ENCODE measurements at places on chromosomes 2 and 18. TPM values are rescaled to one million over a fixed set of nuclear protein-coding genes. Genes with fewer than 3 reads are reported as not detected.

GRCh38 chr18:28594034-28594433 lies 417.1 kb upstream of the CDH2 start:
- no peak for DNase-seq
- H3K4me3 ChIP-seq: no peak overlapping the region
- H3K27me3 ChIP-seq: no peaks in the 10 kb centered on the region
- no peaks in the 10 kb centered on the region for H3K4me1 ChIP-seq

DNA sequence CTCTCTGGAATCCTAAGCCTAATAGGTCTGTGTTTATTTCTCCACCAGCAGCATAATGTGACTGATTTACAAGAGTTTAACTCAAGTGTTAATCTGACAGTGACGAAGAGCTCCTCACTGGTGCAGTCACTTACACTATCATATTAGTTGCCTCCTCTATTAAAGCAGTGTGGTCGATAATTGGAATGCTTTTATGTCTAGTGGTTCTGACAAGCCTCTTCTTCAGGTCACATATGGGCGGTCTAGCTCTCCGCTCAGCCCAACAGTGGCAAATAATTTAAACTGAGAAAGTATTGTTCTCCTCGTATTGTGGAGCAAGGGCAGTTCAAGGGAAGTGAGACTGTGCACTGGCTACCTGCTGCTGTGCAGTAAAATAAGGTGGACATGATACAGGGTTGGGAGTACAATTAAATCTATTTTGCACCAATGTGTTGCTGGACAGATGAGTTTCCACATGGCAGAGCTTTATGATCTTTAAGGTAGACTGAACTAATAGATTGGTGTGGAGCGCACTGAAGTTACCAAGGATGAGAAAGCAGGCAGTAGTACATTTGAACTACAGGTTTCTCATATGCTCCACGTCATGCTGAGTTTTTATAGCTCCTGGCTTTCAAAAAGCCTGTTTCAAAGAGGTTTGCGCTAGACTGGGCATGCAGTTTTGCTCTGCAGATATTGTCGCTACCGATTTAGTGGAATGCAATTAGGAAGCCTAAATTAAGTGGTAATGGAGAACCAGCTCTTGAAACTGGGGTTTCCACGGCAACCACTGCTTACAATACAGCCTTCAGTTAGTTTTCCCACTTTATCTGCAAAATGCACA lies 151.7 kb upstream of the POU3F3 start:
- peaks cover 19% of the 10 kb centered on the region for H3K4me1 ChIP-seq
- DNase-seq: peak; percentile 63
- H3K4me3 ChIP-seq: peak overlapping the region; percentile 10
- H3K27me3 ChIP-seq: no peaks in the 10 kb centered on the region

STARD7 gene
- total RNA-seq: 162 TPM

NPAS2 gene
- total RNA-seq: 7.3 TPM
